ENCODE measurements at places on chromosomes 4 and X. TPM values are rescaled to one million over a fixed set of nuclear protein-coding genes. Genes with fewer than 3 reads are reported as not detected.

- DNase-seq = peak; percentile 82
Observed at GRCh38 chrX:72123471-72124185, 8.1 kb downstream of the RTL5 start.

DNA sequence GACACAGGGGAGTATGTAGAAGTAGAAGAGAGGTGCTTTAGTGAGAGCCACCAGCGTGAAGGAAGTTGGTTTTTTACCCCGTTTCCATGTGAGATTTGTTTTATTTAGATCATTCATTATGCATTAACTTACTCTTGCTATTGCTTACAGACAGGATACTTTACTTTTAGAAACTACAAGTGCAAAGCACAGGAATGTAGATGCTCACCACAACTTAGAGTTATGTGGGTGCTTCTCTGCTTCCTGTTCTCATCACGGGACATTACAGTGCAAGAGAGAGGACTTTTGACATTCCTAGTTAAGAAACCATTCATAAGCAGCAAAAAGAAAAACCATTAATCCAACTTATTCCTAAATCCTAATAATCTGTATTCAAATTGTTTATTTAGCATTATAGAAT lies 25.6 kb upstream of the SPANXD start:
- no peak for DNase-seq

Gene DNAAF6
- total RNA-seq = not detected

DNA sequence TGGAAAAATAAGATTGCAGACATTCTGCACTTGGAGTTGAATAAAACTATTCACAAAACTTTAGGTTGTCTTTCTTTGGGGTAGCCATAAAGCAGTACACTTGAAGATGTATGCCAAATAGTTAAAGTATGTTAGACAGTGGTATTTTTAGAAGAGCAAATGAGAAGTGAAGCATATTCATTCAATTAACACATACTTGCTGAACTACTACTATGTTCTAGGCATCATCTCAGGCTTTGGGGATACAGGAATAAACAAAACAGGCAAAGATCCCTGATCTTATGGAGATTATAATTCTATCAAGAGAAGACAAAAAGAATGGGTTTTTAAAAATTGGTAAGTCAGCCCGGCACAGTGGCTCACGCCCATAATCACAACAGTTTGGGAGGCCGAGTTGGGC lies 29.0 kb downstream of the RBMX start:
- no peak for DNase-seq

GRCh38 chr4:125388613-125389012 lies 73.9 kb downstream of the FAT4 start:
- no peak for DNase-seq

Gene CT45A2
- not detected for total RNA-seq

GRCh38 chr4:48247142-48247877 lies 22.3 kb downstream of the TEC start:
- DNase-seq = no peak

DNA sequence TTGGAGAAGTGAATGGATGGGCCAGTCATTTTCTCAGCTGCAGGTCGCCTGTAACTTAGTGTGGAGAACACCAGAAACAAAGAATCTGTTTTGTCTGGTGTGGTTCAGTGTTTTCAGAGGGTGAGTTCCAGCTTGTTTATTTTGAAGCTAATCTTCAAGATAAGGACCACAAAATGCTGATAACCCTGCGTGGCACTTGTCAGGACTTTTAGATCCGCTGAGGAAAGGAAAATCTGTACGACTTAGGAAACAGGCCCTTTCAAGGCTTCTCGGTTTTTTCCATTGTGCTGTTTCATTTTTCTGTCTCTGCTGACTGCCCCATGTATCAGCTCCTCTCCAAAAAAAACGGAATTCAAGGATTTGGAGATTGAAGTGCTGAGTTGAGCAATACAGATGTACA lies 8.7 kb upstream of the ANAPC4 start:
- DNase-seq = no peak
